ENCODE measurements at places on chromosomes 16 and 17.

GRCh38 chr16:54246454-54246821 is 40.1 kb downstream of the IRX3 start:
- DNase-seq: no peak

DNA sequence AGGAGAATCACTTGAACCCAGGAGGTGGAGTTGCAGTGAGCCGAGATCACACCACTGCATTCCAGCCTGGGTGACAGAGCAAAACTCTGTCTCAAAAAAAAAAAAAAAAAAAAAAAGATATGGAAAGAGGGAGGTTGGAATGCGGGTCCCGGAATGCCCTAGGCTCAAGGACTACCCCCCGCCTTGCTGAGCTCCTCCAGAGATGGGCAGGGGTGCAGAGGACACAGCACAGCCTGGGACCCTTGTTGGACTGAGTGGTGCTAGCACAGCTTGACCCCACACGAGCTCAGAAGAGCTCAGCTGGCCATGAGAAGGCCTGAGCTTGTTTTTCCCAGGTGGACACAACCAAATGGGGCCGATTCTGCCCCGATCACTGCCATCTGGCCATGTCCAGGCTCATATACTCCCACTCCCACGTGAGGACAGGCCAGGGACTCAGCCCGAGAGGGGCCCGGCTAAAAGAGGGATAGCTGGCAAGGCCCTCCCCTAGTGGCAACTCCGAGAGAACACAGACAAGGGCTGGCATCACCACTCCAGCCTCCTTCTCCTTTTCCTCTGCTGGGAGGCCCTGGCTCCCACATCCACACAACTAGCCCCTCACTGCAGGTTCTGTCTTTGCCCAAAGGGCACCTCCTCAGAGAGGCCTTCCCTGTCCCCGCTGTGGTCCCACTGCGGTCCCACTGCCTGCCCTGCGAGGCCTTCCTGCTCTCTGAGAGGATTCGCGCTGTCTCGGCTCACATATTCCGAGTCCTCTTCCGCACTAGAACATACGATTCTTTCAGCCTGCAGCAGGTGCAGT is 11.0 kb downstream of the SGCA start:
- DNase-seq: no peak

DNA sequence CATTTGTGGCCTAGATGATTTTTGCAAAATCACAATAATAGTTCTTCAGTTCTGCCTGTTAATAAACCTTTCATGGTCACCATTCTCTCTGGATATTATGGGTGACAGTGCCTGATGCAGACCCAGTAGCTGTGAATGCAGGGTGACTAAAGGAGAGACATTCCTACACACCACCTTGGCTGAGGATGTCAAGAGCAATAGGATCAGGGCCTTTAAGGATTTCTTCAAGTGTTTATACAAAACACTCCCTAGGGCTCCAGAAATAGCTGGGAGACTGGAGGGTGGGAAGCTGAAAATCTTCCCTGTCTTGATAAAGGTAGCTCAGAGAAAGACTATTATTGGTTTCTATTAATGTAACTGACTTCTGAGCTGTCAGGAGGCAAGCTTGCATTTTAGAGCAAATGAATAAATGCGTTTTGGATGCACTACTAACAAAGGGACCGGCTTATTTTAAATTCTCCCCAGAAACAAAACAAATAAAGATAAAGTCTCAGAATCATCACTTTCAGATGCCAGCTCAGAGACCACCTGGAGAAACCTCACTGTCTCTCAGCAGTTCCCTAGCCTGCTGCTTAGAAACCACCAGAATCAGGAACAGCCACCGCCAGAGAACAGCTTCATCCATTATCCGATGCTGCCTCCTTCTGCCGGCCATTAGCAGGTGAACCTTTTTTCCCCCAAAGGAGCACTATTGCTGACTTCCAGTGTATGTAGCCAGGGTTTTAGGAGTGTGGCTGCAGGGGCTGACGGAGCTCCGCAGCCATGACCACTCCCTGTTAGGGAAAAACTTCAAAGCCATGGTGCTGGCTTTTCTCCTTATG is 171.4 kb upstream of the DYNLRB2 start:
- no peak for DNase-seq

DNA sequence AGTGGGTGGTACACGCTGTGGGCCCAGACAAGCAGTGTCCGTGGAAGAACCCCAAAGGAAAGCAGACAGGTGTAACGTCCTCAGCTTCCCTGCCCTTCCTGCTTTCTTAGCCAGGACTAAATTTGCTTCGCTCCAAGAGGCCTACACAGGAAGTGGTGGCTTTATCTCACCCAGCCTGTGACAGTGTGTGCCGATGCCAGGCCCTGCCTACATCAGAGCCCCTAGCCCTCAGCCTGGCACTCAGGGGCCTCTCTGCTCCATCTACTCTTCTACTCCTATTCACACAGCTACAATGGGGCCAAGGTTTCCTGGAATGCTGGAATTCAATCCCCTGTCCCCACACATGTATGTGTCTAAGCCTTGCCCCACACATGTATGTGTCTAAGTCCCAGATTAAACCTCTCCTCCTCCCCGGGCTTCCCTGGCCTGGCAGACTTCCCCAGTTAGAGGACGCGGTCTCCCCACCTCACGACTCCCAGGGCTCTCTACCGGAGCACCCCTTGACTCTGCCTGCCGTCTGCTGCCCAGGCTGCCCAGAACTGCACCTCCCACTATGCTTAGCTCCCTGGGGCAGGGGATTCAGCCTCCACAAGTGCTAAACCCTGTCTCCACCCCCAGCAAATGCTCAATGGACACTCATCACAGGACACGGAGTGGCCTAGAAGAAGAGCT is 8.2 kb downstream of the PGAP3 start:
- DNase-seq: no peak

DNA sequence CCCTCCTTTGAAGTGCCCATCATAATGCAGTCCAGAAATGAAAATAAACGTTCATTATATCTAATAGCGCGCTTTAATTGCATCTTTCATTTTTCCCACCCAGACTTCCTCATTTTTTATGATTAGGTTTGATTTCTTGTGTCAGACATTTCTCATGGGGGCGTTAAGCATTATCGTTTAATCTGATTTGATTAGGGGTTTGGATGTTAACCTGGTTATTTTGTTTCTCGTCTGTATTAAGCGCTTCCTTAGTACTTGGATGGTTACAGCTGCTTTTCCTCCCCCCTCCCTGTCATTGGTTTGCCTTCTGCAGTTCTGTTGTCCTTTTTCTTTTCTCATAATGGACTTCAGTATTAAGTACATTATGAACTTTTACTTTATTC is 540 bp downstream of the MFSD11 start:
- DNase-seq: no peak

GRCh38 chr17:6789146-6789545 is 13.1 kb downstream of the FBXO39 start:
- DNase-seq: no peak

GRCh38 chr16:73053364-73054124 is 5.6 kb upstream of the ZFHX3 start:
- DNase-seq: no peak

- DNase-seq: no peak
These were observed 28.0 kb downstream of the NXN start for GRCh38 chr17:951325-952132.

- no peak for DNase-seq
These were observed 3.3 kb downstream of the TAOK1 start for GRCh38 chr17:29393436-29393835.

GRCh38 chr16:8989099-8989878 is 25.6 kb upstream of the USP7 start:
- no peak for DNase-seq

GRCh38 chr16:69201291-69201690 is 14.3 kb downstream of the SNTB2 start:
- no peak for DNase-seq

GRCh38 chr17:37488607-37489196 is 989 bp upstream of the DUSP14 start:
- peak; percentile 12 for DNase-seq

GRCh38 chr16:71421911-71422310 is 19.9 kb downstream of the TLE7 start:
- DNase-seq: no peak

GRCh38 chr17:76925441-76925891 is 57.3 kb downstream of the MGAT5B start:
- no peak for DNase-seq

DNA sequence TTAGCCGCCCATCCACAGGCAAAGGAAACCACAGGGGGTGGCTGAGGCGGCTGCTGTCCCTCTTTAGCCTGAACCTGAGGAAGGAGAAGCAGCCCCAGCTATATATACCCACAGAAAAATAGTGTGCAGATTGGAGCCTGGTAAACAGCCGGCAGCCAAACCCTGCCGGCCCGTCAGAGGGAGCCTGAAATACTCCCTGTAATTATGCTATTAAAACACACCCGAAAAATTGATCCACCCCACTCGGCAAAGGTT is 6.8 kb downstream of the PIEZO1 start:
- no peak for DNase-seq
